ENCODE measurements at places on chromosomes 4 and X.
A peak's percentile ranks its signal among the peaks of the same experiment; 100 is the strongest.

DNA sequence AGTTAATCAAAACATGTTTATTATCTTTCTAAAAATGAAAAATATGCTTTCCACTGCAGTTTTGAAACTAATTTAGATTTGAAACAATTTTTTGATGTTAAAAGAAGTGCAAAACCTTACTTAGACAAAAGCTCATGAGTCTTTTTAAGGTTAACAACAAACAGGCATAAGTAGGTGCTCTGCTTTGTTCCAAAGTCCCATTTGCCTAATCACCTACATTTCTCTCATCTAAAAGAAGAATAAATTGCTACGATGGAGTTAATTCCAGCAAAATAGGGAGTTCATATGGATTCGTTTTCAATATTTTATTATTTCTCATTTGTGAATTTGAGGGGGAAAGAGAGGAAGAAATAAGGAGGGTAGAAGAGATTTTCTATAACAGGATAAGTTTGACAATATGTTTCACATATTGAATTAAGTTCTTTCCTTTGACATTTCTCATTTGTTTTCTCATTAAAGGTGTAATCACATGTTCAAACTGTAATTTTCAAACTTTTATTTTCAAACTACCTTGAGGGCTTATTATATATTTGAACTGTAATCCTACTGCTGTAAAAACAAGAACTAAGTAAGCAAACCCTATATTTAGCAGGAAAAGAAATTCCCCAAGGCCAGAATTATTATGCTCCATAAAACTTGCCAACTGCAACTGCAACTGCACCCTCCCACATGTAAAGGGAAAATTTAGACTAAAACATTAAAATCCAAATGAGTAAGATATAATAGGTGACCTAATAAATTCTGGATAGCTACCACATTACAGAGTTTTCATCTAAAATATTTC lies 9.6 kb upstream of the SLC39A8 start:
- no peak for DNase-seq

DNA sequence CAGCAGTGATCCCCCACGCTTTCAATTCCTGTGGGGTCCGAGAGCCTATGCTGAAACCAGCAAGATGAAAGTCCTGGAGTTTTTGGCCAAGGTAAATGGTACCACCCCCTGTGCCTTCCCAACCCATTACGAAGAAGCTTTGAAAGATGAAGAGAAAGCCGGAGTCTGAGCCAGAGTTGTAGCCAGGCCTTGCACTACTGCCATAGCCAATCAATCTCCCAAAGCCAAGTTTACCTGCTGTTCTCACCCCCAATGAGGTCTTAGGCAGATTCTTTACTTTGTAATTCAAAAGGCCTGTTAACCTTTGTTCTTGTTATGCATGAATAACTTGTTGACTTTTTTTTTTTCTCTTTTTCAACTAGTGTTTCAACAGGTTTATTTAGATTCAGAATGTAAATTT lies 4.0 kb downstream of the MAGEB2 start:
- DNase-seq = no peak

- DNase-seq = no peak
These were observed 216.8 kb upstream of the FAT1 start for GRCh38 chr4:186940476-186940875.

- no peak for DNase-seq
These were observed 5.2 kb downstream of the MGST2 start for GRCh38 chr4:139670775-139671174.

DNA sequence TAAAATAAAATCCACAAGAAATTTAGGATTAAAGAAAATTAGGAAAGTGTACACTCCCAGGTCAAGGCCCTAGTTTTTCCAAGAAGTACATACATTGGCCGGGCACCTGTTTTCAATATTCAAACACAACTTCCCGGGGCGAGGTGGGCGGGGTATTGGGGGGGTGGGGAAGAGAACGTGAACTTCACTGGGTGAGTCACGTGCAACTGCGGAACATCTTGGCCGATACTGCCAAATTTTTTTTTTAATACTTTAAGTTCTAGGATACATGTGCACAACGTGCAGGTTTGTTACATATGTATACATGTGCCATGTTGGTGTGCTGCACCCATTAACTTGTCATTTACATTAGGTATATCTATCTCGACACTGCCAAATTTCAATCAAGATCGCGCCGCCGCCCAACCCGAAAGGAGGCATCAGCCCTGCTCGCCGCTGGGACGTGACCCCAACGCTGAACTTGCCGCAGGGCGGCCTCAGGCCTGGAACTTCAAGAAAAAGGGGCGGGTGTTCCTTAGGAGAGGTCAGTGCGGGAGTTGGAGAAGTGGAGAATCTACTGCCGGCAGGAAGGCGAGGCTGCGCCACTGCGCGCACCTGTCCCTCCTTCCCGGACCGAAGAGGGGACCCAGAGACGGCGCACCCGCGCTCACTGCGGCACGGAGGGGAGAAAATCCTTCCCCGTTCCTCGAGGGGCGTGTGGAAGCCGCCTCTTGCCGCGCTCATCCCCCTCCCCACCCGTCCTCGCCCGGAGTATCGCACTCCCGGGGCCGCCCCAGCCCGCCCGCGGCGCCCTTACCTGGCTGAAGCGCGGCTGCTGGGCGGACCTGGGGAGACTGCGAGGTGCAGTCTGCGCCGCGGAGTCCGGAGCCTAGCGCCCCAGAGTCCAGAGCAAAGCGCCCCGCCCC lies at the start of gene TEC:
TSS of gene TEC (minus strand) at position 883 of the 905 bp plus-strand sequence. CDS start 41,224 bp downstream, outside the sequence.
- no peak for DNase-seq

DNA sequence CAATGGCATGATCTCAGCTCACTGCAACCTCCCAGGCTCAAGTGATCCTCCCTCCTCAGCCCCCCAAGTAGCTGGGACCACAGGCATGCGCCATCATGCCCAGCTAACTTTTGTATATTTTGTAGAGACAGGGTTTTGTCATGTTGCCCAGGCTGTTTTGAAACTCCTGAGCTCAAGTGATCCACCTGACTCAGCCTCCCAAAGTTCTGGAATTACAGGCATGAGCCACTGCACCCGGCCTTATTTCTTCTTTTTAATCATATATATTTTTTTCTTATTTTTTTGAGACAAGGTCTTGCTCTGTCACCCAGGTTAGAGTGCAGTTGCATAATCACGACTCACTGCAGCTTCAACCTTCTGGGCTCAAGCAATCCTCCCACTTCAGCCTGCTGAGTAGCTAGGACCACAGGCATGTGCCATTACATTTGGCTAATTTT lies 184.0 kb downstream of the TSPAN5 start:
- no peak for DNase-seq

GRCh38 chrX:113545040-113545439 lies 704.4 kb upstream of the AMOT start:
- DNase-seq = no peak

- no peak for DNase-seq
These were observed 174.4 kb downstream of the PDGFC start for GRCh38 chr4:156797206-156797605.

- no peak for DNase-seq
These were observed 44.9 kb downstream of the SH3KBP1 start for GRCh38 chrX:19842542-19842941.

DNA sequence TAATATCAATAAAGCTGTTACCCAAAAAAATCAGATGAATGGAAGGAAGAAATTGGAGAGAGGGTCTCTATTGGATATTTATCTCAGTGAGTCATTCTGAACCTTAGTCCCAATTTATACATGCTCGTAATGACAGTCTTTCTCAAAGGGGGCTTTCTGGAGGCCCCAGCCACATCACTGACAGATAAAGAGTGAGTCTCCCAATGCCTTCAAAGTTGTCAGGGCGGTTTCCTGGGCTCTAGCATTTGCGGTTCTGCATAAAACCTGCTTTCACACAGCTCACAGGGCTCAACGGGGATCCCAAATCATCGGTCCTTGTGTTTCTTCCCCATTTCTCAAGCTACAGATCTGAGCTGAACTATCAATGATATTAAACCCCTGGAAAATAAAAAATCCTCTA lies 17.3 kb downstream of the TCEANC start:
- no peak for DNase-seq

- no peak for DNase-seq
These were observed 258.5 kb upstream of the GIMD1 start for GRCh38 chr4:106627051-106627450.

- no peak for DNase-seq
These were observed 5.2 kb upstream of the TLR6 start for GRCh38 chr4:38861791-38862190.

GRCh38 chrX:97311066-97311778 lies 427.5 kb downstream of the RPA4 start:
- no peak for DNase-seq

- DNase-seq = no peak
These were observed 10.4 kb upstream of the HSPA4L start for GRCh38 chr4:127771535-127772275.

- DNase-seq = no peak
These were observed 112.5 kb upstream of the STK26 start for GRCh38 chrX:131910586-131910985.

DNA sequence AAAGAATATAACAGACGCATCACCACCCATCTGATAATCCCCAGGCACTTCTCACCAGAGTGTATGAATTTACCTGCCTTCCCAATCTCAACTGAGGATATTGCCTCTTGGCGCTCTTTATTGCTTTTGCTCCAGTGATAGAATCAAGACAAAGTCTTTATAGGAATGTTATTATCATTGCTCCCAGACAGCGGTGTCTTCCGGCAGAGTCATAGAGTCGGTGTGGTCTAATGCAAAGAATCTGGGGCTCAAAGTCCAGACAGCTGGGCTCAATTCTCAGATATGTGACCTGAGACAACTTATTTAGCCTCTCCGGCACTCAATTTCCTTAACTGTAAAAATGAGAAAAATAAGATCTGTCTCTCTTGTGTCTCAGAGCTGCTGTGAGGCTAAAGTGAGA lies 106.1 kb upstream of the PAK3 start:
- DNase-seq = no peak

- no peak for DNase-seq
These were observed 176.3 kb upstream of the EDA2R start for GRCh38 chrX:66815227-66815626.

DNA sequence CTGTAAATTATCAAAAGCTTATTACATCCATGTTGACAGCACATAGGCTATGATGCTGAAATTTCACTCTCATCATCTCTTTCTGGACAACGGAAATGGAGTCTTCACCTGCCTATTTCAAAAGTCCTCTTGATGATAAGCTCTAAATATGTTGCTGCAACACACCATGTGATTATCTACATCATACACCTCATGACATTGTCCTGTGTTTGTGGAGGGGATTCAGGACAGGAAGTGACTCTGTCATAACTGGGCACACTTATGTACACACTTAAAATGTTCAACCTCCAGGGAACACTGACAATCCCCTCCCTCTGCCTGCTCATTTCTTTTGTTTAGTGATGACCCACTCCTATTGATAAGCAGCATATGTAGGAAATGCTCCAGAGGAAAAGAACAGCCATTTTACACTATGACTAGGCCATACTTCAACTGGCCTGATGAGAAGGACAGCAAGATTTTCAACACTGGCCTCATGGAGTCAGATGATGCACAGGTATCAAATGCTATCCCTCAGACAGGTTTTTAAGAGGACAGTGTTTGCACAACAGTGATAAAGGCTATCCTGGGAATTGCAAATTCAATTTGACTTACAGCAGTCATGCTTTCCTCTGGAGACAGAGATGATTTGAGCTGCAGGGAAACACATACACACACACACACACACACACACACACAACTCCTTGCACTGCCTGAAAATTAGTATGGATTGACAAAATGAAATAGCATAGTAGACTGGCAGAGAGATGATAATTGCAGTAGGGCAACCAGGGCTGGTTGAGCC lies 163.3 kb upstream of the RASGEF1B start:
- peak; percentile 28 for DNase-seq

GRCh38 chr4:71212216-71212615 lies 126.6 kb upstream of the SLC4A4 start:
- no peak for DNase-seq

DNA sequence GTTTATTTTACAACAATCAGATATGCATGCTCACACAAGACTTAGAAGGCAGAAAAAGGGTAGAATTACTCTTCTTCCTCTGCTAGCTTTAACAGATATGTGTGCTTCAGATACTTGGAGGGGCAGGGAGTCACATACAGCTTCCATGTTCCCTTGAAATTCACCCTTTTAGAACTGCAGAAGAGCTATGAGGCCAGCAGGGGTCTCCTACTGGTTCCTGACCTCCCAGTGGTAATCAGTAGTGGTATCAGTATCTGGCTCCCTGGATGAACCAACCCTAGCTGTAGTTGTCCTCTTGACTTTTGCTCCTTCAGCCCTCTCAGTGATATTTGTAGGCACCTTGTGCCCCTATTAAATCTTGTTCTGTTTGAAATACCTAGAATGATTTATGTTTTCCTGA lies 81.5 kb downstream of the RCHY1 start:
- DNase-seq = no peak

- DNase-seq = no peak
These were observed 100.8 kb upstream of the LIMCH1 start for GRCh38 chr4:41437111-41437536.

- no peak for DNase-seq
These were observed 80.0 kb downstream of the ZNF674 start for GRCh38 chrX:46465203-46465602.

DNA sequence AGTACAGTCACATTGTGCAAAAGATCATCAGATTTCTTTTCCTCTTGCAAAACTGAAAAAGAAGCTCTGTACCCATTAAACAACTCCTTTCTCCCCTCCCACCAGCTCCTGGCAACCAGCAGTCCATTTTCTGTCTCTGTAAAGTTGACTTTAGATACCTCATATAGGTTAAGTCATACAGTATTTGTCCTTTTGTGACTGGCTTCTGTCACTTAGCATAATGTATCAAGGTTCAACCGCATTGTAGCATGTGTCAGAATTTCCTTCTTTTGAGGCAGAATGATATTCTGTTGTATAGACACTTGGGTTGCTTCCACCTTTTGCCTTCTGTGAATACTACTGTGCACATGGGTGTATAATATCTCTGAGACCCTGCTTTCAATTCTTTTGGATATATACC lies 121.8 kb downstream of the SH3KBP1 start:
- no peak for DNase-seq

GRCh38 chr4:38728631-38729141 lies 54.1 kb downstream of the TLR10 start:
- peak; percentile 92 for DNase-seq

- DNase-seq = no peak
These were observed 17.6 kb upstream of the PJA1 start for GRCh38 chrX:69182818-69183380.

DNA sequence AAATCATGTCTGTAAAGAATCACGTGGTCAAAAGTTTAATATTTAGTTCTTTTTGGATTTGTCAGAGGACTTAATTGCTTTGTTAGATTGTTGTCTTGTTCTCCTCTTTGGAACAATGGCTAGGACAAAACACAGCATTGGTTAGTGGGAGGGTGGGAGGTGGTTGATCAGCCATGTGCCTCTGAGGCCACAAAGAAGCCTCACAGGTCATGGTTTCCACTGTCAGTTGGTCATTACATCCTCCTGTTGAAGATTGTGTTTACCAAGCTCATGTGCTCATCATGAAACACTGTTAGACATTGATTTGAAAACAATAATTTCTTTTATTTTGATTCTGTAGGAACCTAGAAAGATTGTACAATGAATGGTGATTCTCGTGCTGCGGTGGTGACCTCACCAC lies 31.9 kb downstream of the ADD1 start:
- DNase-seq = no peak

GRCh38 chr4:2322227-2322626 lies 60.3 kb upstream of the MXD4 start:
- no peak for DNase-seq

Measured in NCI-H2029 treated with DMSO at 0.1 percent for 48 hours (cell line).